Activated CD4-positive, alpha-beta T cell treated with anti-CD3 and anti-CD28 coated beads for 1 hour (primary cell): ENCODE measurements at places on chromosomes 7 and 10.

- DNase-seq: no peak
These were observed 110.2 kb downstream of the ELAPOR2 start for GRCh38 chr7:86949052-86949778.

DNA sequence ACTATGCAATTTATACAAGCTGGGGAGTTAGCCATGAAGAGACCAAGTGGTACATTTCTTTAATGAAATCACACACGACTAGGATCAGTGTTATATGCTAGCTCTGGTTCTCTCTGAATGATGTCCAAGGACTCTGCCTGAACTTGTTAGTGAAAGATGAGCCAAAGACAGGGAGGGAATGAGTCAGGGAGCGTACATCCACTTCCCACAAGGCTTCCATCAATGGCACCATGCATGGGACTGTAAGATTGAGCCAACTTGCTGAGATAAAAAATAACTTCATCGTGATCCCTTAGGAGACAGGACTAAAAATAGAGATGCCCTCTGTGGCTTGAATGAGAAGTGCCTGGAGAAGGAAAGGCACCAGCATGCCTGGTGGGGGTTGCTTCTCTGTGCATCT lies 629.7 kb downstream of the ACTR3B start:
- DNase-seq: no peak

GRCh38 chr10:118915161-118915560 lies 114.4 kb upstream of the NANOS1 start:
- DNase-seq: no peak

GRCh38 chr10:947881-948280 lies 16.4 kb upstream of the LARP4B start:
- DNase-seq: no peak

DNA sequence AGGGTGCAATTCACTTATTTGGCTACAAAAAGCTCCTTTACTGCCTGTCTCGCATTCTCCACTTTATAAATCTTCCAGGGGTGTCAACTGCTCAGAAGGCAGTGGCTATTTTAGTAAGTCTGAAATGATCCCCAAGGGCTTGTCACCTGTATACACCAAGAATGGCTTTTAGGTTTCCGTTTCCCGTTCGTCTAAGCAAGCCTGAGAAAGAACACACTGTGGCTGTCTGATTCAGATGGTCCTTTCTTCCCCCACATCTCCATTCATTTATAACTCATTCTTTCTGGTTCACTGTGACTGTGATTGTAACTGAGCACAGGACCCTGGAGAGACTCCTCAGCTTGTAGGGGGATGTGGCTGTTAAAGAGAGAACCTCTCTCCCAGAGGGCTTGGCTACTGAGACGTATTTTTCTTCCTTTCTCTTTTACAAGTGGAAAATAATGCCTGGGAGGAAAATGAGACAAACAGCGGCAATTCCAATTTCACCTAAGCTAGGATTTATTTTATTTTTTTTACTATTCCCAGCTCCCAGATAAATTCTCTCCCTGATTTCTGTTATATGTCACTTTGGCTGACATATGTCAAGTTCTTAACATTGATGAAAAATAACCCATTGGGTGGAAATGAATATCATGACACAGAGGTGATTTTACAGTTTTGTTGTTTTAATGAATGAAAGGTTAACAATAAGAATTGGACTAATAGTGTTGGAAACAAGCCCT lies 129.3 kb downstream of the FAM107B start:
- no peak for DNase-seq

DNA sequence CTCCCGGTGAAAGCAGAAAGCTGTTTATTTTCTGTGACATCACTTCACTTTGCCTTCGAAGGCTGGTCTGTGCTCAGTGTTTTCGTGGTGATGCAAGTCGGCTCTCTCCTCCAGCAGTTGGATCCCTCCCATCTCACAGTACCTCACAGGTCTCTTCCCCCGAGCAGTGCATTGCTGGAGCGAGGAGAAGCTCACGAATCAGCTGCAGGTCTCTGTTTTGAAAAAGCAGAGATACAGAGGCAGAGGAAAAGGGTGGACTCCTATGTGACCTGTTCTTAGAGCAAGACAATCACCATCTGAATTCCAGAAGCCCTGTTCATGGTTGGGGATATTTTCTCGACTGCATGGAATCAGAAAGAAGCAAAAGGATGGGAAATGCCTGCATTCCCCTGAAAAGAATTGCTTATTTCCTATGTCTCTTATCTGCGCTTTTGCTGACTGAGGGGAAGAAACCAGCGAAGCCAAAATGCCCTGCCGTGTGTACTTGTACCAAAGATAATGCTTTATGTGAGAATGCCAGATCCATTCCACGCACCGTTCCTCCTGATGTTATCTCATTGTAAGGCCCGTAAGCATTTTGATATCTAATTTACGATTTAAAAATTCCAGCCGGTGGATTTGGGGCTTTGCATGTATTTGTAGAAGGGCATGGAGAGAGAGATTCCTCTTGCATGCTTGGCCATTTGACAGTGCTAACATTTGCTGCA lies at the start of gene LGI1:
Gene LGI1 (plus strand): TSS at position 136 of the 707 bp plus-strand sequence. CDS start 209 bp downstream, at position 345.
- DNase-seq: no peak

- no peak for DNase-seq
These were observed 17.0 kb downstream of the IL15RA start for GRCh38 chr10:5960070-5960972.

DNA sequence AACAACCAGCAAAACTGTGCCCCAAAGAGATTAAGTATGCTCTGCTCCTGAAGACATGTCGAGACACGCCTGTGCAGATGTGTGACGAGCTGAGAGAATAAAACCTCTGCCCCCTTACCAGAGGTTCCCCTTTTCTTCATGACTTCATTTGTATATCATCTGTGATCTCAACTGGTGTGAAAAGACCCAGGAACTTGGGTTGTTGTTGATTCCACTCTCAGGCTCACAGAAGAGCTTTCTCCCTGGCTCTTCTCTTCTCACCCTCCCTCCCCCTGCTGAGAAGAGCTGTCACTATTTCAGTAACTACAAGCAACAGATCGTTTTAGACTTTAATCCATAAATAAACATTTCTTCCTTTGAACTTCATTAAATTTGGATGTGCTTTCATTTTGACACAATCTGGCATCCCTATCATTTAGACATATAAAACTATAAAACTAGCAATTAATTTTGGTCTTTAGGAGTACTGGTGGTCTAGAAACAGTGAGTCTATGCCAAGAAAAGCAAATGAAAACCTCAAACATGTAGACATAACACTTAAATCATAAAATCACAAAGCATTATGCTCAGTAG lies 179.3 kb upstream of the FZD8 start:
- no peak for DNase-seq

- DNase-seq: no peak
These were observed 45.9 kb downstream of the COL1A2 start for GRCh38 chr7:94440451-94441039.

- DNase-seq: peak; percentile 58
These were observed 126.5 kb downstream of the CUBN start for GRCh38 chr10:17003151-17003550.
